ENCODE measurements at places on chromosomes 11 and 22. TPM values are rescaled to one million over a fixed set of nuclear protein-coding genes. Genes with fewer than 3 reads are reported as not detected.

KDM4E gene
- total RNA-seq = not detected

PHLDA2 gene
- 0.88 TPM for total RNA-seq

GRCh38 chr22:35596821-35597220, 20.3 kb downstream of the MB start:
- H3K27me3 ChIP-seq = peaks cover 18% of the 10 kb centered on the region
- no peak overlapping the region for H3K27ac ChIP-seq
- no peak for DNase-seq
- H3K4me3 ChIP-seq = no peak overlapping the region

DNA sequence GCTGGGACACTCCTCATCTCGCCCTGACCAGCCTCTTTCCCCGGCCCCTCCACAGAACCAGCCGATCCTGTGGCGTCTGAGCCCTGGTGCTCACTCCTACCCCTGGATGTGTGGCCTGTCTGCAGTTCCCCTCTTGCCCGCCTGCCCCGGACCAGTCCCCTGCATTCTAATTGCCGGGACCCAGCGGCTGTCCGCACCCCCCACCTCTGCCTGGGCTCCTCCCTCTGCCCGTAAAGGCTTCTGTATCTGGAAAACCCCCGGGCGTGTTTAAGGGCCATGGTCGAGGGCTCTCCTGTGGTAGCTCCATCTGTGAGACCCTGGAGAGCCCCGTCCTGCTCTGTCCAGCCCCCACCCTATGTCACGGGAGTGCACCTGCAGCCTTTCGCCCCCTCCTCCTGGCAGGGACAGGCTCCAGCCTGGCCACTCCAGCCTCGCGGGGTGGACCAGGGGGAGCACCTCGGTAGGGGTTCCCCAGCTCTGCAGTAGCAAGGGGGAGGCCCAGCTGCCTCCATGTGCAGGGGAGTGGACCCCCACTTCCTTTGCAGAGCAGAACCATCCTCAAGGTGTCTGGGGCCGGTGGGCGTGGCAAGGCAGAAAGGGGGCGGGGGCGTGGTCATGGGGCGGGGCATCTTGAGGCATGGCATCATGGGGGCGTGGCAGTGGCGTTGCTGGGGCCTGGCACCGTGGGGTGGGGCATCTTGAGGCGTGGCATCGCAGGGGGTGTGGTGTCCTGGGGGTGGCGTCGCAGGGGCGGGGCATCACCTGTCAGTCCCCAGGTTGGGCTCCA, 430.4 kb downstream of the TBC1D22A start:
- H3K27ac ChIP-seq = no peak overlapping the region
- no peak overlapping the region for H3K4me3 ChIP-seq
- H3K4me1 ChIP-seq = no peaks in the 10 kb centered on the region

GRCh38 chr11:68448604-68449011, 11.9 kb upstream of the PPP6R3 start:
- no peak for DNase-seq
- no peaks in the 10 kb centered on the region for H3K27me3 ChIP-seq
- H3K27ac ChIP-seq = no peak overlapping the region
- no peaks in the 10 kb centered on the region for H3K36me3 ChIP-seq
- peaks cover 11% of the 10 kb centered on the region for H3K4me1 ChIP-seq
- no peak overlapping the region for H3K4me3 ChIP-seq

Data from T-cell (primary cell).